ENCODE measurements at places on chromosomes 13 and 19. TPM values are rescaled to one million over a fixed set of nuclear protein-coding genes. Genes with fewer than 3 reads are reported as not detected.

The ZNF534 gene
- not detected for polyA plus RNA-seq

The LAIR1 gene
- 4.1 TPM for polyA plus RNA-seq

The TNFSF13B gene
- 1.1 TPM for polyA plus RNA-seq

The ACP7 gene
- 0.13 TPM for polyA plus RNA-seq

The ZNF264 gene
- 4.0 TPM for polyA plus RNA-seq

The GARIN5A gene
- polyA plus RNA-seq, result 9.0 TPM

The FXYD3 gene
- polyA plus RNA-seq, result 26.4 TPM

The GPR4 gene
- polyA plus RNA-seq, result 6.8 TPM

GRCh38 chr13:84127597-84128128, 245.4 kb upstream of the SLITRK1 start:
- DNase-seq, result no peak

GRCh38 chr19:41192574-41193429, at the start of gene CYP2S1:
Gene CYP2S1, plus strand, starts transcription at chr19:41193219. Its CDS starts 46 bp downstream, at chr19:41193265.
- no peak for DNase-seq

DNA sequence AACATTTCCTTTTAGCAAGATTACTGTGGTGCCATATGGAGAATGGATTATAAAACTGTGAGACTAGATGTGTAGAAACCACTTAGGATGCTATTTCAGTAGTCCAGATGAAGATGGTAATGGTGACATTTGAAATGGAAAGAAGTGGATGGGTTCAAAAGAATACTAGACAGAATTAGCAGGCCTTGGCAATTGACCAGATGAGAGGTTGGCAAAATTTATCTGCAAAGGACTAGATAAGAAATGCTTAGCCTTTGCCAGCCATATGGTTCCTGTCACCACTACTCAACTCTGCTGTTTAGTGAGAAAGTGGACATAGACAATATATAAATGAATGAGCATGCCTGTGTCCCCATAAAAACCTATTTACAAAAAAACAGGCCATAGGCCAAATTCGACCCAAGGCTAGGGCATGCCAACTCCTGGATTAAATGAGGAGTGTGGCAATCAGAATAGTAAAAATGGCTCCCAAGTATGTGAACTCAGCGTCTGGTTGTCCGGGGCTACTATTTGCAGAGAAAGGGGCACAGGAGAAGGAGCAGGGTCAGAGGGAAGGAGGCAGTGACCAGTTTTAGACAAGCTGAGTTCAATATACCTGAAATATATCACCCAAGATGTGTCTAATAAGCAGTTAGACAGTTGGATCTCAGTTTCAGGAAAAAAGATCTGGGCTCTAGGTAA, 98.4 kb downstream of the ENOX1 start:
- no peak for DNase-seq

All from kidney (tissue), 22 donors.